ENCODE measurements at places on chromosomes 1 and 21.
A peak's percentile ranks its signal among the peaks of the same experiment; 100 is the strongest.

GRCh38 chr1:246254854-246255253 is 252.2 kb downstream of the SMYD3 start:
- DNase-seq: no peak

- no peak for DNase-seq
Observed at GRCh38 chr1:40711465-40712404, 20.2 kb downstream of the NFYC start.

DNA sequence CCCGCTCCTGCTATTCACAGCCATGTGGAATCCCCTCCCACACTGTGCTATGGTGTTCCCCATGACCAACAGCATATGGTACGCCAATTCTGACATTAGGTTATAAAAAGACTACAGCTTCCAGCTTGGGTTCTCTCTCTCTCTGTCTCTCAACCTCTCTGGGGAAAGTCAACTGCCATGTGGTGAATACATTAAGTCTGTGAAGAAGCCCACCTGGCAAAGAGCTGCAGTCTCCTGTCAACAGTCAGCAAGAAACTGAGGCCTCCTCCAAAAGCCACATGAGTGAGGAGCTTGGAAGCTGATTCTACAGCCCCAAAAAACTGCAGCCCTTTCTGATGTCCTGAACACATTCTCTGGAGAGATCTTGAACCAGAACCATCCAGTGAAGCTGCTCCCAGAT is 25.0 kb upstream of the LRRC38 start:
- no peak for DNase-seq

GRCh38 chr1:199272628-199273086 is 633.8 kb downstream of the PTPRC start:
- DNase-seq: peak; percentile 20

DNA sequence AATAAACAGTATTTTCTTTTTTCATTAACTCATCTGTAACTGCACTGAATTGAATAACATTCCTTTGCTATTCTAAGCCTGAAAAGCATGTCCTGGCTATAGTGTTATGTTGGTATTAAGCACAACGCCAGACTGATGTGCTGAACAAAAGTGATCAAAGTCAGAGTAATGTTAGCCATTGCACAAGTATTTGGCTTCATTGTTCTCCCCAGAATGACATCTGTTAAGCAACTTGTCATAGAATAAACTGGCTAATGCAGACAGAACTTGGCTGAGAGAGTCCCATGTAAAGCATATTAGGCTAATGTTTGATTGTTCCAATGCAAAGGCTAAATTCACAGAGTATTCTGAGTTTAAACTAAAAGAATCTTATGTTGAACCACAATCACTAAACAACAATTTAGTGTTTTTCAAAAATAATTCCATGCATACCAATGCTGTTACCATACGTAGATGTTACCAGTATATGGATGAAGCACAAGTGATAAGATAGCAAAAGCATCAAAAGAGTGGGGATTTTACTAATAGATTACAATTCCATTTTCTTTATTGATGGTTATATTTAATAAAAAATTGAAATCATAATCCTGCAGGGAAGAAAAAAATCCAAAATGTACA is 235.3 kb upstream of the DMRTA2 start:
- no peak for DNase-seq

All from GM10248 (cell line).